Stimulated activated effector memory CD8-positive, alpha-beta T cell treated with anti-CD3 and anti-CD28 coated beads, Interleukin-12 subunit alpha, Interleukin-12 subunit beta, amount 100 ng/mL, for 72 hours (primary cell): ENCODE measurements at places on chromosomes 7 and 10.

- no peak for DNase-seq
Observed at GRCh38 chr10:33103863-33104379, 145.9 kb upstream of the ITGB1 start.

GRCh38 chr7:130458257-130458656 lies 17.4 kb upstream of the CEP41 start:
- no peak for DNase-seq

GRCh38 chr10:45602082-45602730 lies 70.4 kb downstream of the ZFAND4 start:
- DNase-seq = no peak

DNA sequence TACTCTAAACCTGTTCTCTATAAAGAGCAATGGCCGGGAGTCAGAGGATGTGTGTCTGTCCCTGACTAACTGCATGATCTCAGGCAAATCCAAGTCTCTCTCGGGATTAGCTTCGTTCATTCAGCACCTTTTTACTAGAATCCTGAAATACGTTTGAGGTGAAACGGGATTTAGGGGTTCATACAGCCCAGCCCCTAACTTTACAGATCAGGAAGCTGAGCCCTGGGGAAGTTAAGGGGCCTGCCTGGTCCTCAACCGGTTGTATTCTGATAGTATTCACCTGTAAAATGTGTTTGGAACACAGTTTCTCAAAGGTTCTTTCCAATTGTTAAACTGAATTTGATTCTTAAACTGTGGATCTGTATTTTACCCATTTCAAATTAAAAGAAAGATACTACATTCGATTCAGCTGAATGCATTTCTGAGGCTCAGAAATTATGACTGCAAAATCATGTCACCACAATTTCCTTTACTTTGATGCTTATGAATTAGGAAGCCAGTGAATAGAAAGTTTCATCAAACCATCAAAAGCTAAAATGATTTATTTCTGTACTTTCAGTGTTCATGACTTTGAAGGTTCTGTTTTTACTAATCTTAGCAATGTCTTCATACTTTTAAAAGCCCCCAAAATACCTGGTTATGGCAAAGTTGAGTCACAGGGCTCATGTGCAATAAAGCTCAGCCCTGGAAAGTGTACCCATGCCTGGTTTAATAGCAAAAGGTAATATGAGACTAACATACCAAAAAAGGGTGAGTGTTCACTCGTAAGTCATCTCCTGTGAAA lies 28.9 kb upstream of the EZH2 start:
- DNase-seq = peak; percentile 73

DNA sequence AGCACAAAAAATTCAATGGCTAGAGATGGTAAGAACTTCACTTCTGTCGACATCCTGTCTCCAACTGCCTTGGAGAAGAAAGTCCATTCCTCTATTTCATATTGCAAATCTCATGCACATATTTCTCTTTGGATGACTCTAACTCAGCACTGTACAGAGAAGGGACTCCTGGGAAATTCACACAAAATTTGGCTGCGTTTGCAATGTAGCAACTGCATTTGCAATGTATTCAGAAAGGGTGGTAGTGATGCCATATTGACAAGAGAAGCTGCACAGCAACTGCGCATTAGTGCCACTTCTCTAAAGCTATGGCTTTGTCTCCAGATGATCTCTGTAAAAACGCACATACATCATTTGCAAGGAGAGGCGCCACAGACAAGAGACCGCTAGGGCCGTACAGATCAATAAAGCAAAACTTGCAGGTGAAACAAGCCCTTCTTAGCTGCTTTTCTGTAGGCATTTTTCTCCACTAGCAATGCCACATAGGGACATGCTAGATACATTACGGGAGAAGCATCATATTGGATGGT lies 389.5 kb downstream of the TCERG1L start:
- no peak for DNase-seq

GRCh38 chr7:124379296-124379695 lies 346.4 kb upstream of the TMEM229A start:
- DNase-seq = no peak

DNA sequence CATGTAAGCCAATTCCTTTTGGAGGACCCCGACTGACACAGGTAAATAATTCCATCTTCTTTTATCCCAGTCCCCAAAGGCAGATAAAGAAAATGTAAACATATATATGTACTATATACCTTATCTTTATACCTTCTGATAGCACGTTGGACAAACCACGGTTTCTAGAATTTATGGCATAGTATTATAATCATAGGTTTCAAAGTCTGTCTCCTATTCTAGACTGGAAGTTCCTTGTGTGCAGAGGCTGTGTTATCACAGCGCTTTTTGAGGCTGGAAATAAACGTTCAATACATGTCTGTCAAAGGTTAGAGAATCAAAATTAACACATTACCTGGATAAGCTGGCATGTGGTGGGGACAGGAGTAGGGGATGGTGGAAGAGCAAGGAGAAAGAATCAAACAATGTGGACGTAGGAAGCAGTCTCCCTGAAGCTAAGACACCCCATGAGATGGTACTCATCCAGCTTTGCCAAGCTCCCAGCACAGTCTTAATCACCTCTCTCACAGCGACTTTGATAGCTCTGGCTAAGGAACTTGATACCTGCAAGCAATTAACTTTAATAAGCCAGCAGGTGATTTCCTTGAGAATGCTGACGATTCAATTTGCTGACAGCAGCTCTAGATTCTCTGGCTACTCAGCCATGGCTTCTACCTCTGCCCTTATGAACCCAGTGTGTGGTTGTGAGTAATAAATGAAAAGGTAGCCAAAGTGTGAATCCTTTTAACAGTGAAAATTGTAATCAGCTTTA lies 208.4 kb upstream of the LRRTM3 start:
- no peak for DNase-seq

DNA sequence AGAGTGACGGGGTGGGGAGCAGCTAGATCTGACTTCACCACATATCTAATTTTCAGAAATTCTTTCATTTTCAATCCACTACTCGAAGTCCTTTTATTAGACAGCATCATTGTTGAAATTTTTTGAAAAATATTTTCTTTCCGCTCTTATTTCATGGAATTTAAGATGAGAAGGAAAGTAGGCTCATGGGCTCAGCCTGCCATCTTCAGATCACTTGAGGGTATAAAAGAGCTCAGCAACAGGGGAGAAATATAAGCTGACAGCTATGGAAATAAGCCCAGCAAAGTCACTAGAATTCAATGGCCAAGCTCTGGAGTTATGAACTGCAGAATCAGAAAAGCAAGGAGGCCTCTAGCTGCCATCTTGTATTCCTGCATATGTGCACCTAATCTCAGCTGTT lies 389.1 kb downstream of the XPNPEP1 start:
- DNase-seq = no peak
